Stimulated activated naive CD8-positive, alpha-beta T cell treated with anti-CD3 and anti-CD28 coated beads, Interleukin-15, amount 100 ng/mL, for 72 hours (primary cell): ENCODE measurements at places on chromosomes 12 and 14.

DNA sequence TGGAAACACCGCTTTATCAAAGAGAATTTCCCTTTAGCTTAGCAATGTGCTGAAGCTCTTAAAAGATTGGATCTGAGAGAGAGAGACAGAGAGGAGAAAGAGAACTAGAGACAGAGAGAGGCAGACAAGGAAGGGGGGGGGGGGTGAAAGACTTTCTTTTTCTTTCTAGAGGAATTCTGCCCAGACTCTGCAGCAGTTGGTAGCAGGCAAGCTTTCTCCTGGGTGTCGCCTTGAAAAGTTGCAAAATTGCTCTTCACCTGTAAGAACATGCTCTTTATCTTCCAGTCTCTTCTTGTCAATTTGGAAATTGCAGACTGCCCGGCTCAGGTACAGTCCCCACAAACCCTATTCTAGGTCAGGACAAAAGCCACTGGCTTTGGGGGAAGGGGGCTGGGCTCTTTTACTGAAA lies 2.9 kb upstream of the OTX2 start:
- no peak for DNase-seq

DNA sequence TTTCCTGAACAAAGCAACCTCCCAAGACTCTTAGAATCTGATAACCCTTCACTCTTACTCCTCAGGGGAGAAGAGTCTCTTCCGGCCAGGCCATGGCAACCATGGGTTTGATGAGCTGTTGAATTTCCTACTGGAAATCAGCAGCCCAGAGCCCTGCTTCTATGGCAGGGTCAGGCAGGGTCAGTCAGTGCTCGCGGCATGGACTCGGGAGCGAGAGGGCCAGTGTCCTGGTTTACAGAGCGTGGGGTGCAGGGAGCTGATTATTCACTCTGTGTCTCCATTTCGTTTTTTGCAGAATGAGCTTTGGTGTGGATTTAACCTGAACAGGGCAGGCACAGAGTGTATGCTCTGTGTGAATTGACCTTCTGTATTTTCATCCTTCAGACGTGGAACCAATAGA lies 340.6 kb upstream of the SFSWAP start:
- no peak for DNase-seq

DNA sequence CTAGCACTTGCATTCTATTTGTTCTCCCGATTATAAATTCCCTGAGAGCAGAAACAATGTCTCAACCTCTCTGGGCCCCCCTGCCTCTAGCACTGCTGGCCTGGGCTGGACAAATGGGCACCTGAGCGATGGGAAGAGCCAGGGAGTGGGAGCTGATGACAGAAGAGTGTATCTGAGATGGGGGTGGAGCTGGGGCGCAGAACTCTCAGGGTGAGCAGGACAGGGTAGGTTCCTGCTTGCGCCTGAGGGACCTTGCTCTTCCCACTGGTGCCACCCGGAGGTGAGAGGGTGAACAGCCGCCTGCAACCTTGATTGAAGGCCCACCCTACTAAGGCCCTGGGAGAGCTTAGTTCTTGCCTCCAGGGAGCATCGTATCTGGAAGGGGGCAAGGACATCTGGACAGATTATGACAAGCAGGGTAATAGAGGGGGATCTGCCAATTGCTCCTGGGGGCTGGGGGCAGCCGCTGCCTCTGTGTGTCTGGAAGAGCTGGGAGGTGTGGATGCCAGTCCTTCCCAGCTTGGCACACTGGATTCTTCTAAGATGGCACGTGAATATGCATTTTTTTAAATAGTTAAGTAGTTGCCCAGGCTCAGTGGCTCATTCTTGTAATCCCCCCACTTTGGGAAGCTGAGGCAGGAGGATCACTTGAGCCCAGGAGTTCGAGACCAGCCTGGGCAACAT lies 43.0 kb upstream of the TSPAN9 start:
- DNase-seq = peak; percentile 47

GRCh38 chr12:104182144-104182543 lies 33.4 kb upstream of the TXNRD1 start:
- no peak for DNase-seq

DNA sequence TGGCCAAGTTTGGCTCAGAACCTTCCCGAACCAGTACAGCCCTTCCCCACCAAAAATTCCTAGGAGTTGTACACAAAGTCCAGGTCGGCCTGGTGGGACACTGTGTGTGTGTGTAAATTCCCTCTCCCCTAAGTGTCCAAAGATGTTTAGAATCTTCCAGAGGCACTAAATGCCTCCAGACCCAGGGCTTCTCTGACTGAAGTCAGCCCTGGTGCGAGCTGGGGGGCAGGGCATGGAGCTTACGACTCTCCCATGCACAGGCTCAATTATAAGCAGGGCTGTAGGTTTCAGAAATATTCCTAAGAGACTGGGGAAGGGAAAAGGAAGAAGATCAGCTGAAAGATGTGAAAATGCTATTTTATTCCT lies 106.9 kb upstream of the ATF7IP start:
- DNase-seq = no peak

DNA sequence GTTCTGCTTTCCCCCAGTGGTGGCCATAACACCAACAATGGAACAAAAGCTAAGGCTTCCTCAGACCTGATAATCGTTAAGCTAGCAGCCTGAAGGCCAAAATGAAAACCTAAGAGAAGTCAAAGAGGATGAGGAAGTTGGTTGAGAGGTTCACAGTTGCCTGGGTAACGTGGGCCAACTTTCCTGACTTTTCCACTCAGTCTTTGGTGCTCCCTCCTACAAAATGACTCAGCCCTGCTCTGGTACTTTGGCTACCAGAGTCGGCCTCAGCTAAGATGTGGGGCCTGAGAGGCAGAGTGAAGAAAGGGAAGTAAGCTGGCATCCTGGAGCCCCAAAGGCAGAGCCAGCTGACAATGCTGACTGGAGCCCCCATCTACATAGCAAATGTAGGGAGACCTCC lies 14.9 kb upstream of the FKBP11 start:
- no peak for DNase-seq

GRCh38 chr12:89729946-89730459 lies 21.4 kb upstream of the ATP2B1 start:
- no peak for DNase-seq

GRCh38 chr12:104852102-104852501 lies 106.0 kb downstream of the SLC41A2 start:
- no peak for DNase-seq

GRCh38 chr14:60153991-60154390 lies 11.2 kb downstream of the DHRS7 start:
- peak; percentile 21 for DNase-seq

- DNase-seq = no peak
Observed at GRCh38 chr14:66405158-66405557, 81.0 kb upstream of the CCDC196 start.

DNA sequence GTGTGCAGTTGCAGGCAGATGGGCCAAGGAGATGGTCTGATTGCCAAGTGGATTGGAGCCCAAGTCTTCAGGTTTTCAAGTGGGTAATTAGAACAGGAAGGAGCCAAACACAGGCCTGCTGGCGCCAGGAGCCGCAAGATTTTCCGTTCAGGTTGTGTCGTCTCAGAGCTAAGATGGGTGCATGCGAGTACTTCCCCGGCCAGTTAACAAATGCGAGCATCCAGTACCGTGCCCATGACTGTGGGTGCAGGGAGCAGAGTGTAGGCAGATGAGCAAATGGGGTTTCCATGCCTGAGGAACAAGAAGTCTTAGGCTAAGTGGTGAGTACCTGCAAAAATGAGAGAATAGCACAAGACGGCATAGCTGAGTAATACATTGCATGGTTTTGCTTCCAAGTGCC lies 90.5 kb downstream of the CHST11 start:
- no peak for DNase-seq

DNA sequence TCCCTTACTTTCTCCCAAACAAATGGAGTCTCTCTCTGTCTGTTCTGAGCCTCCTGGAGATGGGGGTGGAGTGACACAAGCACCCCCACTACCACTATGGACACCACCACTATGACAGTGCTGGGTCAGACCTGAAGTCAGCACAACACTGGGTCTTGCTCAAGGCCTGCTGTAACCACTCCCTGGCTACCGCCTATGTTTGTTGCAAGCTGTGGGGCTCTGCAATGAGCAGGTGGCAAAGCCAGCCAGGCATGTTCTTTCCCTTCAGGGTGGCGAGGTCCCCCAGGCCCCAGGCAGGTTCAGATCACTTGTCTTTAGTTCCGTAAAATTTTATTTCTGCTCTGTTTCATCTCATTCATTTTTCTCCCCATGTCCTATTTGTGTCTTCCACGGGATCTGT lies 349.8 kb downstream of the TMEM121 start:
- no peak for DNase-seq

DNA sequence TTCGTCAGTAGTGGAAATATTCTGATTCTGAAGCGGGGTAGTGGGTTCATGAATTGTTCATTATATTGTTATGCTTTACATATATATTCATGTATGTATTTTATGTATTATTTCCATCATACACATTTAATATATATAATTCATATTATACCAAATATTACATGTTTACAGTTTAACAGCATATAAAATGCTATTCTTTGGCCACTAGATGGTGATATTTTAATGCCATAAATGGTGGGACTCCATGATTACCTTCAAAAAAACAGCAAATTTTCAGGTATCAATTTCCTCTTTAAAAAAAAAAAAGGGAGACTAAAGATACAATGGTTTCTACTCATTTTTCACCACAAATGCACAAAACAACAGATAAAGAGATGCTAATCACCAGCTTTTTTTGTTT lies 41.0 kb downstream of the BDKRB1 start:
- DNase-seq = no peak

- no peak for DNase-seq
Observed at GRCh38 chr12:90858252-90858651, 96.7 kb downstream of the CCER1 start.

DNA sequence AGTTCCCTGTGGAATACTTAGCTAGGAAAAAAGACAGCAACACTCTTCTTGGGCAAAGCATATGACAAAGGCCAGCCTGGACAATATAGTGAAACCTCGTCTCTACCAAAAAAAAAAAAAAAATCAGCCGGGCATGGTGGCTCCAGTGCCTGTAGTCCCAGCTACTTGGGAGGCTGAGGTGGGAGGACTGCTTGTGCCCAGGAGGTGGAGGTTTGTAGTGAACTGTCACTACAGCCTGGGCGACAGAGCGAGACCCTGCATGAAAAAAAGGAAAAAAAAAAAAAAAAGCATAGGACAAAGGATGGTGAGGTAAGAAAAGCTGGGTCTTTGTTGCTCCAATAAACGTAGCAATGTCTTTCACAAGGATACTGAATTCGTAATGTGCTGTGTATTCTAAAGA lies 1.1 kb downstream of the TXNDC16 start:
- no peak for DNase-seq

GRCh38 chr14:105879867-105880561 lies 353.6 kb downstream of the TMEM121 start:
- DNase-seq = peak; percentile 7

DNA sequence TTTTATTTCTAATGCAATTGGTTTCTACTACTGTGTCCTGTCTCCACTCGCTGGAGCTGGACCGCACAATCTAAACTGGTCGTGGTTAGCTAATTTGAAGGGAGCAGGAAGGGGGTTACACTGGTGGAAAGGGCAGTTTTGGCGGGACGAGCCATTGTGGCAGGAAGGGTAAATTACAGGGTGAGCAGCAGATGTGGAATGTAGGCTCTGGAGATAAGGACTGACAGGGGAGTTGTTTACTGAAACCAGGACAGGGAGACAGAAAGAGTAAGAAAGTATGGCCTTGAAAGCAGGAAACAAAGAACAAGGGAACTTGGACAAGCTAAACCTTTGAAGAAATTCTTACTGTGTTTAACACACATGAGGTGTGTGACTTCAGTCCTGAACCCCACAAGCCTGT lies 147.8 kb downstream of the ATXN7L3B start:
- no peak for DNase-seq

DNA sequence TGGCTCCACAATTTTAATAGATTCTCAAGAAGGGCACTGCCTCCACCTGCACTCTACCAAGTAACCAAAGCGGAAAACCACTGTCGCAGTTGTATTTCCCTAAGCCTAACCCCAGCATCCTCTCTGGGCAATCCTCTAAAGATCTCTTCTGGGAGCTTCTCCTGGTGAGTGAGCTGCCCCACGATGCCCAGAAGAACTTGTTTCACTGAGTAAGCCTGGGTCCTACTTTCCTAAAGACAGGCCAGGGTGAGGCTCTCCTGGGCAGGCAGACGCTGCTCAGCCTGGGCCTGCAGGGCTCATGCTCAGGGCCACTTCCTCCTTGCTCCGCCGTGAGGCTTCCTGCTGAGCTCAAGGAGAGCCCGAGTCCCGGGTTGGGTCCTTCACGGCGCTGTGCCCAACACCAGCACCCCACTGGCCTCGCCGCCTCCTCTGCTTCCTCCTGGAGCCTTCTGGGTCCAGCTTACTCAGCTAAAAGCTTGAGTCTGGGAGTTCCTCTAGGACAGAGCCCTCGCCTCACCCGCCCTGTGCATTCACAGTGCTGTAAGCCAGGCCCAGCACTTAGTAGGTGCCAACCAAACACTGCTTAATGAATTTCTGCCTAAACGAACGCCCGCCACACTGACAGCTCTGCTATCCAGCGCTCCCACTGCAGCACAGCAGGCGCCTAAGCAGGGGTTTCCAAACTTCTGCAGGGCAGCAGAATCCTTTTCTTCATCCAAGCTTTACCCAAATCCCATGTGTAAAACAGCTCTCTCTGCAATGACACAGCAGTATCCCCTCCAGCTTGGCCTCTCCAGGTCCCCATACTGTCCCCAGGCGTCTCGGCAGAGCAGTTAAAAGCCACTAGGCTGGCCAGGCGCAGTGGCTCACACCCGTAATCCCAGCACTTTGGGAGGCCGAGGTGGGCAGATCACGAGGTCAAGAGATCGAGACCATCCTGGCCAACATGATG lies 5.7 kb downstream of the RAB35 start:
- DNase-seq = peak; percentile 39

- DNase-seq = no peak
Observed at GRCh38 chr12:14614704-14615121, 47.0 kb upstream of the PLBD1 start.

DNA sequence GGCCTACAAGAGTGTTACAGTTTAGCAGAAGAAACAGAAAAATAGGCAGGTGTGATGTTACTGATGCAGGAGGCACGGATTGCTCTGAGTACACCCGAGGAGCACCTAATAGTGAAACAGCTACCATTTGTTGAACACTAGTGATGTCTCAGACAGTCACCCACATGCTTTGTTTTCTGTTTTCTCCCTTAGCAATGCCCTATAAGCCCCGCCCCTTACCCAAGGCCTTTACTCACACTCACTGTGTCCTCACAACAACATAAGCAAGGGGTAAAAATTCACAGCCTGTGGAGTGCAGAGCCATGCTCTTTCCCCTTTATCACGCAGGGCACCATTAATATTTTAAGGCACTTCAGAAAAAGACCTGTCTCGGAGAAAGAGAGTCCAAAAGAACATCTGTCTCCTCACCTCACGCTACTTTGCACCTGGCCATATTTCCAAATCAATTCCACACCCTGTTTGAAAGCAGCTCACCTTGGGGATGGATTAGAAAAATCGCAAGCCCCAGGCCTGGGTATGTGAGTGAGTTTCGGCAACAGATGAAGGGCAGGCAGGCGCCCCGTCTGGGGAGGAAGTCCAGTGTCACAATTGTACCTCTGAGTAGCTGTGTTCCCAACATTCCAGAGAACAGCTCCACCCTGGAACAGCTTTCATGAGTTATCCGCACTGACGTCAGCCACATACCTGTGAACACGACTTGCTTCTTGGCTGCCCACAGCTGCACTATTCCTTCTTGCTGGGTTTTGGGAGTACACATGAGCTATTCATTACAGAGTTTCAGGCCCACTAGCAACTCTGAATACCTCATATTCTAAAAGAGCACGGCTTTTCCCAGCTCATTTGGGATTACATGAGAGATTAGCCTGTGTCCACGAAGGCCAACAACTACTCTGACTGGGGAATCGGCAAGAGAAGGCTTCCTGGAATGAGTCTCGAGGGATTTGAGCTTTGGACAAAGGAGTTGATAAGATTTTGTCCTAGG lies 26.0 kb downstream of the MAPK1IP1L start:
- no peak for DNase-seq
